Thymus (tissue), 14 donors: ENCODE measurements at places on chromosomes 4 and X. TPM values are rescaled to one million over a fixed set of nuclear protein-coding genes. Genes with fewer than 3 reads are reported as not detected.

The TAPT1 gene
- polyA plus RNA-seq = 29.0 TPM

The TMEM175 gene
- polyA plus RNA-seq = 87.1 TPM

The DUSP21 gene
- polyA plus RNA-seq = not detected

The SPACA5 gene
- polyA plus RNA-seq = 0.71 TPM
